ENCODE measurements at places on chromosomes 1 and 21.

- peak; percentile 61 for DNase-seq
Measured at GRCh38 chr1:150118716-150119115, 31.0 kb upstream of the PLEKHO1 start.

GRCh38 chr21:38257667-38258066, 876 bp downstream of the KCNJ15 start:
- no peak for DNase-seq

DNA sequence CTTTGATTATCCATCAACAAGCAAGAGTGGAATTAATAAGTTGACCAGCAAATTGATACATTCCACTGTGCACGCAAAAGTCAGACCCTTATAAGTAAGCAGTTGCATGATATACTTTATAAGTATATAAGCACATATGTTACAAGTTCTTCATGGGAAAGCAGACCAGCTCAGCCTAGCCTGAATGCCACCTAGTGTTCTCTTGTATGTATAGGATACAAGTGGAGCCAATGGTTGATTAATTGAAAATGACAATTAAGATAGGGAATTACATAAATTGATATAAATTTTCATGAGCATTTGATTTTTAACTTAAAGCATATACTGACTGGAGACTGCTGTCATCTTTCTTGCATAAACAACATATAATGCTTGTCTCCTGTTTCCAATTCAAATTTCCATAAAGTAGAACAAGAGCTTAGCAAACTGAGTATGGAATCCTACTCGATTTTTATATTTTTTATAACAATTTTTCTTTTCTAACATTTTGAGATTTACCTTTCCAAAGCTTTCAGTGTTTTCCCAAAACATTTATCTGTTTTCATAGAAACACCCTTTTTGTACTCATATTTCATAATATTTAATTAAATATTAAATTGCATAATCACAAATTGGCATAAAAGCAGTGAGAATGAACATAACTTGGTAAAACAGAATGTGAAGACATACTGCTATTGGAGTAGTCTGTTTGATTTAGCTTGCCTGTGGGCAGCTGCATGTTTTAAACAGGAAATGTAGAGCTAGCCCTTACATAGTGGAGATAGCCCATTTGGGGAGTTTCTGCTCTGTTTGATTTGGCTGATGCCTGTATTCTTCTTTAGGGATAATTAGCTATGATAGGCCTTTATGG, 62.8 kb downstream of the MAGI3 start:
- peak; percentile 5 for DNase-seq

DNA sequence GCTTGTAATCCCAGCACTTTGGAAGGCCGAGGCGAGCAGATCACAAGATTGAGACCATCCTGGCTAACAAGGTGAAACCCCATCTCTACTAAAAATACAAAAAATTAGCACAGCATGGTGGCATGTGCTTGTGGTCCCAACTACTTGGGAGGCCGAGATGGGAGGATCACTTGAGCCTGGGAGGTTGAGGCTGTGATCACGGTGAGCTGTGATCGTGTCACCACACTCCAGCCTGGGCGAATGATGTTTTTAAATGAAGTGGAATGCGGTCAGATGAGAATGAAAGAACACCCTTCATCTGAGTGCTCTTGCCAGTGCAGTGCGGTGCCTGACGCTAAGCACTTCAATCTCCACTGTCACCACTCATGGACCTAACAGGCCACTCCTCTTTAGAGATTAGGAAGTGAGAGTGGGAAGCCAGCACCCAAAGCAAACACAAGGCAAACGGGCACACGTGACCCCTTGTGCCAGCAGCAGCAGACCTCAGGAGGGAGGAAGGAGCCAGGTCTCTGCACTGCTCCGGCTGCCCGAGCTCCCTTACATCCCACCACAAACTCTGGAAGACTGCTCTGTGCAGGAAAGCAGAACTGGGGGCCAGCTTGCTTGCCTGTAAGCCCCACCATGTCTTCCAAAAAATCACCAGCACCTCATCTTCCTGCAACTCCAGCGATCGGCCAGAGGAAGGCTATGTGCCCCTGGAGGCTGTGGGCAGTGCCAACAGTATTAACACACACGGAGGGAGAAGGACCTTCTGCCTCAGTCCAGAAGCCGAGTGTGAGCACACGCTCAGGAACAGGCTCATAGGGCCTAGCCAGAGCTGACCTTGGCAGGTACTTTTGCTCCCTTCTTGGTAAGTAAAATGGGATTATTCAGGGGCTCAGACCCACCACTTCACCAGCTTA, 9.7 kb downstream of the CTNNBIP1 start:
- no peak for DNase-seq

GRCh38 chr1:161866241-161866640, 100.1 kb downstream of the ATF6 start:
- no peak for DNase-seq

Data from osteoblast (primary cell).